ENCODE measurements at places on chromosomes 16 and 17. TPM values are rescaled to one million over a fixed set of nuclear protein-coding genes. Genes with fewer than 3 reads are reported as not detected.

The DHRS7C gene
- not detected for total RNA-seq

The KRT31 gene
- not detected for total RNA-seq

The SLC5A11 gene
- 0.37 TPM for total RNA-seq

The OR3A2 gene
- total RNA-seq = not detected

The CACNA1G gene
- 5.3 TPM for total RNA-seq

The TBC1D3K gene
- total RNA-seq = not detected

The NPW gene
- 1.1 TPM for total RNA-seq

The SHISA6 gene
- not detected for total RNA-seq

The PLLP gene
- 1.4 TPM for total RNA-seq

The KRT222 gene
- total RNA-seq = 0.19 TPM

The TK2 gene
- total RNA-seq = 18.5 TPM

The CHAD gene
- not detected for total RNA-seq

The KRT25 gene
- total RNA-seq = not detected

The CCL18 gene
- total RNA-seq = not detected

The HIRIP3 gene
- 13.9 TPM for total RNA-seq

The POLR2C gene
- 109 TPM for total RNA-seq

The CLEC18C gene
- total RNA-seq = not detected

The GRAPL gene
- total RNA-seq = not detected

The CPHXL2 gene
- total RNA-seq = not detected

The IL17C gene
- not detected for total RNA-seq

The PSMD7 gene
- total RNA-seq = 119 TPM

The TUBB3 gene
- total RNA-seq = 236 TPM

The HOXB4 gene
- total RNA-seq = 0.07 TPM

The FTO gene
- total RNA-seq = 22.9 TPM

The ZSCAN10 gene
- 0.33 TPM for total RNA-seq

The HSD11B2 gene
- total RNA-seq = 1.3 TPM

The TMEM114 gene
- total RNA-seq = not detected

The CISD3 gene
- total RNA-seq = 93.5 TPM

The DYNC1LI2 gene
- 36.7 TPM for total RNA-seq

The NOXO1 gene
- 0.37 TPM for total RNA-seq

The PIRT gene
- total RNA-seq = not detected

The FAM20A gene
- total RNA-seq = not detected

The DPEP2 gene
- total RNA-seq = not detected

The C1QL1 gene
- total RNA-seq = 17.0 TPM

The HS3ST3A1 gene
- 0.24 TPM for total RNA-seq

The VAT1L gene
- total RNA-seq = 0.03 TPM

The CENPN gene
- total RNA-seq = 61.4 TPM

The FBXO39 gene
- total RNA-seq = not detected

The RAB37 gene
- total RNA-seq = 1.1 TPM

The CNGB1 gene
- total RNA-seq = 0.03 TPM

The SLC43A2 gene
- 4.8 TPM for total RNA-seq

The HCRT gene
- not detected for total RNA-seq

The NPIPA2 gene
- total RNA-seq = 1.1 TPM

The CREBBP gene
- total RNA-seq = 12.7 TPM

The ZG16 gene
- not detected for total RNA-seq

The TNRC6A gene
- total RNA-seq = 30.6 TPM

The HEATR9 gene
- total RNA-seq = not detected
